ENCODE measurements at places on chromosomes 7 and 10. TPM values are rescaled to one million over a fixed set of nuclear protein-coding genes. Genes with fewer than 3 reads are reported as not detected.

The GSTO2 gene
- 1.3 TPM for total RNA-seq

The OR2A12 gene
- not detected for total RNA-seq

The EVX1 gene
- not detected for total RNA-seq

The DNAJC12 gene
- total RNA-seq, result 40.8 TPM

The FBXW4 gene
- total RNA-seq, result 36.7 TPM

The ERVW-1 gene
- not detected for total RNA-seq

The ZNF282 gene
- total RNA-seq, result 42.0 TPM

DNA sequence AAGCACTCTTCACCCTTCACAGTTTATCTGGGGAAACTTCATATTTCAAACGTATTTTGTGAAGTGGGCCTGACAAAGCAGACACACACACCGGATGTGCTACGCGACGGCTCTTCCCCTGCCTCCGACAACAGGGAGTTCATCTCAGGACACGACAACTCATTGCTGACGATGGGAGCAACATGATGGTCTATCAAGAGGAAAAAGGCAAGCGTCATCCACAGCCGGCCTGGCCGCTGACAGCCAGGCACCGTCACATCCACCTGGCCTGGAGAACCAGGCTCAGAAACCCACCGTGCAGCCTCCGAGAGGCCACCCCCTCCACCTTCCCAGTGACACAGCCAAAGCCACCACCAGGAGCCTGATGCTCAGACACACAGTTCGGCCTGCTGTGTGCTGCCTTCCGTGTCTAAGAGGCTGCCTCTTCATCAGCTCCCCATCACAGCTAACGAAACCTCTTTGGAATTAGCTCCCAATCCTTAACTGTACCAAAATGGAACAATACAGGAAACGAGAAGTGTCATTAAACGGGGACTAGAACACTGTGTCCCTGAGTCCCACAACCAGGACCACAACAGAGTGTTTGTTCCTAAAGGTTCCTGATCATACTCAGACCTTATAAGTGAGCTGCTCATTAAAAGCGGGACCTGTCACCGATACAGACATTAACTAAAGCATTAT is 76.7 kb downstream of the SFMBT2 start:
- no peaks in the 10 kb centered on the region for H3K27me3 ChIP-seq
- DNase-seq, result no peak
- no peak overlapping the region for H3K27ac ChIP-seq

GRCh38 chr10:117543225-117544003 is 868 bp downstream of the EMX2 start:
- H3K27ac ChIP-seq, result peak overlapping the region; percentile 32
- DNase-seq, result no peak
- no peak overlapping the region for H3K4me3 ChIP-seq
- peaks cover 89% of the 10 kb centered on the region for H3K27me3 ChIP-seq
- peaks cover 7% of the 10 kb centered on the region for H3K4me1 ChIP-seq
- peaks cover 3% of the 10 kb centered on the region for H3K36me3 ChIP-seq

DNA sequence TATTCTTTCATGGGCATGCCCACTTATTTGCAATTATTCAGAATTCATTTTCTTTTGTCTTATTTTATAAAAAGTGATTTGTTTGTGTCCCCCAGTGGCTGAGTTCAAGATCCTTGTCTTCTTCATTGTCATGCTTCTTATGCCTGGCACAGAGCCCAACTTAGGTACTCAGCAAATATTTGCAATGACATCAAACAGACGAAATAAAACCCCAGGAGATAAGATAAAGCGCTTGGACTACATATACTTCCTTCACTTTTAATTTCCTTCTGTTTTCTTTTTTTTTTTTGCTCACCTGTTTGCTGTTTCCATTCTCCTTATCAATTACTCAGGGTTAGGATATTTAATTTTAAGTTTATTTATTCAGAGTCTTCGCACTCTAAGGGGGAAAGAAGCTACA is 225.0 kb downstream of the SDHAF3 start:
- no peaks in the 10 kb centered on the region for H3K4me1 ChIP-seq
- no peaks in the 10 kb centered on the region for H3K36me3 ChIP-seq
- no peak for DNase-seq

- H3K27ac ChIP-seq, result no peak overlapping the region
- no peaks in the 10 kb centered on the region for H3K27me3 ChIP-seq
- DNase-seq, result no peak
- H3K36me3 ChIP-seq, result peaks cover 2% of the 10 kb centered on the region
- H3K4me1 ChIP-seq, result no peaks in the 10 kb centered on the region
Measured at GRCh38 chr7:158129037-158130022, 458.3 kb downstream of the PTPRN2 start.

- no peaks in the 10 kb centered on the region for H3K36me3 ChIP-seq
- H3K27me3 ChIP-seq, result peaks cover 10% of the 10 kb centered on the region
- H3K27ac ChIP-seq, result no peak overlapping the region
- H3K4me1 ChIP-seq, result no peaks in the 10 kb centered on the region
- no peak overlapping the region for H3K4me3 ChIP-seq
Measured at GRCh38 chr10:29253690-29254029, 35.2 kb upstream of the LYZL1 start.

GRCh38 chr10:78968943-78969342 is 99.8 kb upstream of the ZMIZ1 start:
- H3K36me3 ChIP-seq, result no peaks in the 10 kb centered on the region
- DNase-seq, result no peak
- no peak overlapping the region for H3K4me3 ChIP-seq
- H3K27ac ChIP-seq, result no peak overlapping the region
- H3K27me3 ChIP-seq, result no peaks in the 10 kb centered on the region

- H3K4me3 ChIP-seq, result no peak overlapping the region
- DNase-seq, result peak; percentile 23
- H3K4me1 ChIP-seq, result no peaks in the 10 kb centered on the region
- H3K27me3 ChIP-seq, result no peaks in the 10 kb centered on the region
- H3K27ac ChIP-seq, result no peak overlapping the region
- peaks cover 33% of the 10 kb centered on the region for H3K36me3 ChIP-seq
Measured at GRCh38 chr7:134444961-134445315, 14.0 kb downstream of the AKR1B1 start.

DNA sequence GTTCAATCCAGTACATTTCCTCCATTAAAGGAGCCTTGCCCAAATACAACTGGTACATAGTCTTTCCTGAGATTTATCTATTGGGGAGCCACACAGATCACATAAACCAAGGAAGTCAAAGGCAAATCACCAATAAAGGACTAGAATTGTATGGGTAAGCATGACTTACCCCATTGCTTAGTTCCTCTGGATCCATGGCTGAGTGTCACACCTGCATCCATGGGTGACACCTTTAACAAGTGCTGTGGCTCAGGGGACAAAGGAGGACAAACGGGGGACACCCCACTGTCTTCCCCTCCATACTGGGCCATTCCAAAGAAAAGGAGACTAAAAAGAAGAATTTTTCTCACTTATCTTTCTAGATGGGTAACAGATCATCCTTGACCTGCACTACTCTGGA is 30.4 kb downstream of the ZNF92 start:
- peaks cover 2% of the 10 kb centered on the region for H3K27me3 ChIP-seq
- H3K4me1 ChIP-seq, result no peaks in the 10 kb centered on the region
- H3K27ac ChIP-seq, result no peak overlapping the region
- no peak overlapping the region for H3K4me3 ChIP-seq
- peaks cover 30% of the 10 kb centered on the region for H3K36me3 ChIP-seq

GRCh38 chr7:90412458-90413184 is 9.4 kb downstream of the CLDN12 start:
- peaks cover 1% of the 10 kb centered on the region for H3K36me3 ChIP-seq
- no peak overlapping the region for H3K27ac ChIP-seq
- H3K27me3 ChIP-seq, result no peaks in the 10 kb centered on the region
- no peak overlapping the region for H3K4me3 ChIP-seq

GRCh38 chr7:46819819-46820218 is 762.1 kb downstream of the TNS3 start:
- no peaks in the 10 kb centered on the region for H3K27me3 ChIP-seq
- DNase-seq, result no peak
- H3K36me3 ChIP-seq, result no peaks in the 10 kb centered on the region
- no peak overlapping the region for H3K4me3 ChIP-seq

- peaks cover 39% of the 10 kb centered on the region for H3K27me3 ChIP-seq
- no peak for DNase-seq
- no peak overlapping the region for H3K4me3 ChIP-seq
- H3K27ac ChIP-seq, result no peak overlapping the region
Measured at GRCh38 chr7:141045126-141045841, 28.6 kb upstream of the TMEM178B start.

- no peaks in the 10 kb centered on the region for H3K36me3 ChIP-seq
- no peak for DNase-seq
- no peaks in the 10 kb centered on the region for H3K4me1 ChIP-seq
- H3K27ac ChIP-seq, result no peak overlapping the region
- H3K4me3 ChIP-seq, result no peak overlapping the region
Measured at GRCh38 chr7:137547485-137547884, 204.0 kb upstream of the PTN start.

DNA sequence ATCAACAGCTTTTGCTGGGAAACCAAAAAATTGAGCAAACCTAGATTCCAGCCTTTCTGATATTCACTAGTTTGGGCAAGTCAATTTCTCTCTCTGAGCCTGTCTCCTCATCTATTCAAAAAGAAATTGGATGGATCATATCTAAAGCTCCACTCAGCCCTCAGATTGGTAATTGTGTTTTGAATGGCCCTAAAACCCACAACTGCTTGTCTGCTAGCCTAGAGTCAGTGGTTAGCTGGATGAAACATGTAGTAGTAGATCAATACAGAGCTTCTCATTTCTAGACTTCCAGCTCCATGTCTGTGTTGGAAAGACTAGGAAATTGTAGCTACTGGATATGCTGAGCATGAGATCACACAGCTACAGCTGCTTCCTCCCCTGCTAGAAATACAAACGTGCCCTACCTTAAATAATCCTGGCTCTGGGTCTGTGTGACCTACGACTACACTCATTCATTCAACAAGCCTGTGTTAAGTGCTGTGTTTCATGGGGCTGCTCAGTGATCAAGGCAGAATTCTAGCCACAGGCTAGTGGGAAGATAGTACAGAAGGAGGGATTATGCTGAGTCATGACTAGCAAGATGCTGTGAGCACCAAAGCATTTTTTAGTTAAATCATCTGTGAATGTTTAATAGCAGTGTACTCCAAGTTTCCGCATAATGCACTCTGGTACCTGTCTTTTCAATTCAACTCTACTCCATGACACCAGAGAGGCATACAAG is 15.7 kb downstream of the DNTT start:
- H3K4me1 ChIP-seq, result no peaks in the 10 kb centered on the region
- H3K27ac ChIP-seq, result no peak overlapping the region
- peaks cover 67% of the 10 kb centered on the region for H3K27me3 ChIP-seq
- H3K36me3 ChIP-seq, result no peaks in the 10 kb centered on the region
- DNase-seq, result no peak

DNA sequence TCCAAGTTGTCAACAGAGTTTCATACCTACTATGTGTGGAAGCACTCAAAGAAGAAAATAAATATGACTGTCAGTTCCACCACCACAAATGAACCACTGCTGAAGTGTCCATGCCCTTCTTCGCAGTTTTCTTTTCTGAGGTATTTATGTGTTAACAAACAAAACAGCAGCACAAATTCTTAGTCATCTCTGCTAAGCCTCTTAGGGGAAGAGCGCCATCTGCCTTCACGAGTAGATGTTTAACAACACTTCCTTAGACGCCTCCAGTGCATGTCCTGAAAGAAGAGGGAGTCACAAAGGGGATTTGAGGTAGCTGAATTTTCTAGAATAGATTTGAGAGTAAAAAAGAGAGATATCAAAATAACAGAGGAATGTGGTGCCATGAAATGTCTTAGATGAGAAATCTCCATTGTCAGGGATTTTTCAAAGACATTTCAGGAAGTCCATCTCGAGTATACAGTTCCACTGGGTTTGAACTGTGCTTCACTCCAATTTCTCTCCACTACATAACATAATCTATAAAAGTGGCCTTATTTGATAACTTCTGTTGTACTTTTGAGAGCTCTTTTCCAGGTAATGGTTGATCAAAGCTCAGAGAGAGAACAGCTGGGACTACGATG is 775.3 kb upstream of the POM121L12 start:
- no peak overlapping the region for H3K27ac ChIP-seq
- no peaks in the 10 kb centered on the region for H3K36me3 ChIP-seq
- no peak overlapping the region for H3K4me3 ChIP-seq

DNA sequence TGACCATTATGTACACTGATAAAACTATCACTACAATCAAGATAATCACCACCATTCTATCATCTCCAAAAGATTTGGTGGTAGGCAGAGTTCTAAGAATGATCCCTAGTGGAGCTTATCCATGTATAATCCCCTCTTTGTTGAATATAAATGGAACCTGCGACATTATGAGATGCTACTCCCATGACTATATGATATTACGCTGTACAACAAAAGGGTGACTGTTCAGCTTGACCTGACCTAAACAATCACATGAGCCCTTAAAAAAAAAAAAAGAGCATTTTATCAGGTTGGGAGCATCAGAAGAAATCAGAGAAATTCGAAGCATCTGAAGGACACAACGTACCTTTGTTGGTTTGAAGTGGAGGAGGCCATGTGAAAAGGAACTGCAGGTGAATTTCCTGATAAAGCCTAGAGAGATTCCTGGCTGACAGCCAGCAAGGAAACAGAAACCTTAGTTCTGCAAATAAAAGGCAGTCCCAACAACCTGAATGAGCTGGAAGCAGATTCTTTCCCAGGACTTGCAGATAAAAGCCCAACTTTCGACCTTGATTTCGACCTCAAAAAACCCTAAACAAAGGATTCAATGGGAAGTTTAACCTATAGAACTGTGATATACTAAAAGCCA is 270.7 kb downstream of the ADRA2A start:
- H3K27me3 ChIP-seq, result no peaks in the 10 kb centered on the region
- H3K27ac ChIP-seq, result no peak overlapping the region
- H3K4me3 ChIP-seq, result no peak overlapping the region
- H3K36me3 ChIP-seq, result no peaks in the 10 kb centered on the region
- H3K4me1 ChIP-seq, result no peaks in the 10 kb centered on the region

DNA sequence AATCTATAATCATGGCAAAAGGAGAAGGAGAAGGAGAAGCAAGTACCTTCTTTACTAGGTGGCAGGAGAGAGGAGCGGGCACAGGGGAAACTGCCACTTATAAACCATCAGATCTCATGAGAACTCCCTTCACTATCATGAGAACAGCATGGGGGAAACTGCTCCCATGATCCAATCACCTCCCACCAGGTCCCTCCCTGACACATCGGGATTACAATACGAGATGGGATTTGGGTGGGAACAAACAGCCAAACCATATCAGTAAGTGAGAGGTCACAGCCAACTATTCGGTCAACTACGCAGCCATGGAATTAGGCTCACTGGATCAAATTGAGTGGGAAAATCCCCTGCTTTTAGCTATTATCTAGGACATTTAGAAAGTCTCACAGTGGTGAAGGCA is 54.2 kb upstream of the STEAP1B start:
- H3K27me3 ChIP-seq, result peaks cover 65% of the 10 kb centered on the region
- DNase-seq, result peak; percentile 19
- peaks cover 16% of the 10 kb centered on the region for H3K4me1 ChIP-seq

DNA sequence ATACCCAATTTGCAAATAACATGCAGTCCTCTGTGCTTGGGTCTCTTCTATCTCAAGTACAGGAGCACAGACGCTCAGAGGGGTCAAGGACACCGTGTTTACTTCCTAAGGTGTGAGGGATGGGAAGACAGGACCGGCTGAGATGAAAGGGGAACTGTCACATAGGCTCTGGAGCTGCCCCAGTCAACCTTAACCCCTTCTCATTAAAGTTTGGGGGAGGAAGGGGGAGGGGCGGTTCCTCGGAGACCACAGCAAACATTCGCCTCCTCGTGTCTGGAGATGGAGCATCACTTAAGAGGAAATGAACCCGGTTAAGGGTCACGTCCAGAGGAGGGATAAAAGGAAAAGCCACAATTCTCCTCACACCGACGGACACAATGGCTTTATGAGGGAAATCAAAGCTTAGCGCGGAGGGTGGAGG is 1.1 kb downstream of the SH3PXD2A start:
- H3K27ac ChIP-seq, result no peak overlapping the region
- no peak for DNase-seq
- H3K4me3 ChIP-seq, result peak overlapping the region; percentile 64
- no peaks in the 10 kb centered on the region for H3K36me3 ChIP-seq

Data from activated CD8-positive, alpha-beta memory T cell treated with anti-CD3 and anti-CD28 coated beads, Interleukin-2, amount 10 ng/mL, durations not matched to agents 7 days and 5 days (primary cell).